Lower lobe of right lung (tissue), 2 donors: ENCODE measurements at places on chromosomes 13 and 19.

DNA sequence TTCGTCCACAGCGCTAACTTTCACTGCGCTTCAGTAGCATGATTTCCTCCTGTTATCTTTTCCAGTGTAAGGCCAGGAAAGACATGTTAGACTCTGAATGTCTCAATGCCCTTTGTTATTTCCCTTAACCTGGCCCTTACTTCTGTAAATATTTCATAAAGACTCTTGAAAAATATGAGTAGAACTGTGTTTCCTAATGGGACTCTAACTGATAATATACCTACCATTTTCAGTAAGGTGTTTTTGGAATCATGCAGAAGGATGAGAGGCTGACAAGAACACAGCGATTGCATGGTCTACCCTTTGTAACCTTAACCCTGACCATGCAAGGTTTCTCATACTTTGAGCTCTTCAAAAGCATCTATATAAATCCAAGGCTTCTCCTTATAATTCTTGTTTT lies 550.1 kb downstream of the SLITRK6 start:
- H3K4me1 ChIP-seq = no peaks in the 10 kb centered on the region
- no peaks in the 10 kb centered on the region for H3K27me3 ChIP-seq
- no peak overlapping the region for H3K27ac ChIP-seq

- no peak for DNase-seq
- no peak overlapping the region for H3K4me3 ChIP-seq
- H3K36me3 ChIP-seq = no peaks in the 10 kb centered on the region
- H3K4me1 ChIP-seq = peaks cover 5% of the 10 kb centered on the region
- H3K27ac ChIP-seq = no peak overlapping the region
Observed at GRCh38 chr13:111895896-111896821, 170.8 kb upstream of the SOX1 start.

DNA sequence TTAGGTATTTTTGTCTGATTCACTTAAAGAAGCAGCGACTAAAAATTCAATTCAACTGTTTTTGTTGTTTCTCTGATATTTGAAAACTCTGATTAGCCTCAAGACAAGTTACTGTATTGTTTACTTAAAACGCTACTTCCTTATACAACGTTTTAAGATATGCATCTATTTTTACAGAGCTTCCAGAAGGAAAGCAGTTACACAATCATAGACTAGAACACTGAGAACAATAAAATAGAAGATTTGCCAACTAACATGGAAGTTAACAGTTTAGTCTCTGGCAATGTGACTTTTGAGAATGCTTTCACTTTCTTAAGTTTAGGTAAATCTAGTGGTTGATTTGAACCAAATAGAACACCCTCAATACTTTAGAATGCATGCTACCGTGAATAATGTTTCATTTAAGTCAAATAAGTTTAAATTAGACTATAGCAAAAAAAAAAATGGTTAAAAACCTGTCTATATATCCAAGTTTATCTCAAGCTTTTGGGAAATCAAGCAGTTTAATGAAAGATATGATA lies 614.8 kb downstream of the DACH1 start:
- H3K27me3 ChIP-seq = no peaks in the 10 kb centered on the region
- no peak overlapping the region for H3K27ac ChIP-seq
- no peaks in the 10 kb centered on the region for H3K4me1 ChIP-seq
- no peak overlapping the region for H3K4me3 ChIP-seq

DNA sequence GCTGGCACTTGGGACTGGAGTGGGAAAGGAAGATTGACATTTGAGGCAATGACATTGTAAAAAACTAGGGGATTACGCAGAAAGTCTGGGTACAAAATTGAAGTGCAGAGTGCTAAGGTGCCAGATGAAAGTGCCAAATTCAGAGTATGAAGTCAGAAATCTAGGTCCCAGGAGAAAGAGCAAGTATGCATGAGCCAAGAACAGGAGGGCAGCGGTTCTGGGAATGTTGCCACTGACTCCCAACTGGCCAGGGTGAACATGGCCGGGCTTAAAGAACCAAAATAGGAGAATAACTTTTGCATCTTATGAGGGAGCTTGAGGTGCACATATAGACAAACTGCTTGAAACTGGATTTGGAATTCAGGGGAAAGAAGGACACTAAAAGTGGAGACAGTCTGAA lies 495.8 kb upstream of the KLF12 start:
- H3K27ac ChIP-seq = no peak overlapping the region
- no peak for DNase-seq
- H3K4me3 ChIP-seq = no peak overlapping the region
- no peaks in the 10 kb centered on the region for H3K27me3 ChIP-seq
- H3K36me3 ChIP-seq = no peaks in the 10 kb centered on the region

DNA sequence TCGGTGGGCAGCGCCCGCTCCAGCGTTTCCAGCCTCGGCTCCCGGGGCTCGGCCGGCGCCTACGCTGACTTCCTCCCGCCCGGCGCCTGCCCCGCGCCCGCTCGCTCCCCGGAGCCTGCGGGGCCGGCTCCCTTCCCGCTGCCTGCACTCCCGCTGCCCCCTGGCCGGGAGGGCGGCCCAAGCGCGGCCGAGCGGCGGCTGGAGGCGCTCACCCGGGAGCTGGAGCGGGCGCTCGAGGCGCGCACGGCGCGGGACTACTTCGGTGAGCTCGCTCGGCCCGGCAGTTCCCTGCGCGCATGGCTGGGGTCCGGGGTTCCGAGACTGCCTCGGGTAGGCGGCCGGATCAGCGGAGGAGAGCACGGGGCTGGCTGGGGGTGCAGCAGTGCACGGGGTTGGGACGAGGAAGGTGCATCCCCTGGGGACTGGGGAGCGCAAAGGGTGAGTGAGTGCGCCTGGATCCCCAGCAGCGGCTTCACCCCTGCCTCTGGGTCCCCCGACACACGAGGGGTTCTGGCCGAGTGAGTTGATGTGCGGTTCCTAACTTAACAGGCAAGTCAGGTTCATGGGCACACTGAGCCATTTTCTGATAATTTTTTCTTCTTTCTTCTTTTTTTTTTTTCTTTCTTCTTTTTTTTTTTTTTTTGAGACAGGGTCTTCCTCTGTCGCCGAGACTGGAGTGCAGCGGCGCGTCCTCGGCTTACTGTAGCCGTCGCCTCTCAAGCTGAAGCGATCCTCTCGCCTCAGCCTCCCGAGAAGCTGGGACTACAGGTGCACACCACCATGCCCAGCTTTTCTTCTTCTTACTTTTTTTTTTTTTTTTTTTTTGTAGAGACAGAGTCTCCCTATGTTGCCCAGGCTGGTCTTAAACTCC lies 1.1 kb downstream of the WTIP start:
- H3K27ac ChIP-seq = peak overlapping the region; percentile 60
- H3K4me3 ChIP-seq = peak overlapping the region; percentile 70
- peaks cover 11% of the 10 kb centered on the region for H3K27me3 ChIP-seq
- peaks cover 18% of the 10 kb centered on the region for H3K4me1 ChIP-seq
- H3K36me3 ChIP-seq = no peaks in the 10 kb centered on the region
- DNase-seq = no peak

GRCh38 chr13:21872795-21873194 lies 201.9 kb downstream of the FGF9 start:
- H3K27ac ChIP-seq = no peak overlapping the region
- DNase-seq = no peak

DNA sequence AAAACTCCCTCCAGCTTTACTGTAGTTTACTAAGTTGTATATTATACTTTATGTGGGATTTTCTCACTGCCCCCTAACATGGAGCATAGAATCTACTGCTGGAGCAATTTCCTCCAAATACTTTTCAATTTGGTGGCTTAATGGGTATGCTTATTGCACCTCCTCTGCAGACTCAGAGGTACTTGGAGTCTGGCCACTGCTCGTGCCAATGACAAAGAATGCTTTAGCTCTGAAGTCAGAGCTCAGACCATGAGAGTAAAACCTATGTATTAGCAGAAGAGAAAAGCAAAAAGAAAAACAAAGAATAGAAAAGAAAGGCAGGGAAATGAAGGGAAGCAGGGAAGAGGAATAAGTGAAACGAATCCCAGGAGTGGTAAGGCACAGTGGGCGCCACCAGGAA lies 71.9 kb downstream of the SUCLA2 start:
- no peak for DNase-seq
- no peak overlapping the region for H3K4me3 ChIP-seq
- H3K4me1 ChIP-seq = no peaks in the 10 kb centered on the region
- H3K27me3 ChIP-seq = no peaks in the 10 kb centered on the region

DNA sequence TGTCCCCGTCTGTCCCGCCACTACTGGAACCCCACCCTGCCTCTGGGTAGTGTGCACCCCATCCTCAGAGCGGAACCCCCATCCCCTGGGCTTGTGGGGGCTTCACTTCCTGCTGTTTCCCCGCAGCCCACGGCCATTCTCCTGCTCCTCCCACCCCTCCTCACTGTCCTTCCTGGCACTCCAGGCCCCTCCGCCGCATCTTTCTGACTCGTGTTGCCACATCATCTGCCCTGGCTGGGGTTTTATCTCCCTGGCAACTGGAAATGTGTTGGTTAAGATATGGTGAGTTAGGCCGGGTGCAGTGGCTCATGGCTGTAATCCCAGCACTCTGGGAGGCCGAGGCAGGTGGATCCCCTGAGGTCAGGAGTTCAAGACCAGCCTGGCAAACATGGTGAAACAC lies 37.3 kb downstream of the KDM4B start:
- no peak overlapping the region for H3K4me3 ChIP-seq
- H3K36me3 ChIP-seq = no peaks in the 10 kb centered on the region
- H3K27me3 ChIP-seq = no peaks in the 10 kb centered on the region
- DNase-seq = no peak

GRCh38 chr19:10718205-10719196 lies 622 bp downstream of the DNM2 start:
- H3K27me3 ChIP-seq = no peaks in the 10 kb centered on the region
- DNase-seq = peak; percentile 76
- H3K4me3 ChIP-seq = peak overlapping the region; percentile 99
- H3K4me1 ChIP-seq = peaks cover 53% of the 10 kb centered on the region

DNA sequence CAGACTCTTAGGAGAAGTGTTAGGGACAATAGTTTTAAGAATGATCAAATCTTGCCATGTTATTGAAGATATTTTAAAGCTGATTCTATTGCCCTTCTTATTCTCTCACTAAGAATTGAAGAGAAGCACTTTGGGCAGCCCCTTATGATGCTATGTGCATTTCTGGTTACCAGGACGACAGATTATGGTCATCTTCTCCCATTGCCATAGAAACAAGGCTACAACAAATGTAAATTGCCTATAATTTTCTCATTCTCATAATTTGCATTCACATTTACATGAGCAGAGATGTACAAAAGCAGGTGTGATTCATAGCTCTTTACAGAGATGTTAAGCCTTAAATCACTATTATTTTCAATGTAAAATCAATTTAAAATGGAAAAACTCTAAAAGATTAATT lies 137.3 kb upstream of the PCDH9 start:
- DNase-seq = no peak
- no peak overlapping the region for H3K4me3 ChIP-seq
- no peaks in the 10 kb centered on the region for H3K4me1 ChIP-seq
- no peaks in the 10 kb centered on the region for H3K27me3 ChIP-seq
- no peaks in the 10 kb centered on the region for H3K36me3 ChIP-seq

DNA sequence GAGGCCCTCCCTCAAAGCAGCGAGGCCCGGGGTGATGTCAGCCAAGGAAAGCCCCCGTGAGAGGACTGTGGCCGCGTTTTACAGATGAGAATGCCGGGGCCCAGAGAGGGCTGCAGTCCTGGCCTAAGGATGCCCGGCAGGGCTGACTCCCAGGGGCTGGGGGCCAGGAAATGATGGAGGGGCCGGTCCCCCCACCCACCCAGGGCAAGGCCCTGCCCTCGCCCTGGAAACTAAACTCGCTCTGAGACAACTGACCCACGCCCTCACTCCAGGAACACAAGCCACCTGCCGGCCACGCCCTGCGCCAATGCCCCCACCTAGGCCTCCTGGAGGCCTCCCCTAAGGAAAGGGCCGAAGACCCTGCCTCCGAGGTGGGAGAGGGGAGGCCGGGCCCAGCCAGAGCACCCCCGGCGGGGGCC lies 7.2 kb downstream of the ZBTB7A start:
- H3K4me1 ChIP-seq = peaks cover 75% of the 10 kb centered on the region
- peaks cover 18% of the 10 kb centered on the region for H3K36me3 ChIP-seq
- DNase-seq = no peak
- peak overlapping the region; percentile 94 for H3K27ac ChIP-seq

GRCh38 chr19:480016-480855 lies 16.1 kb upstream of the MADCAM1 start:
- H3K27me3 ChIP-seq = peaks cover 10% of the 10 kb centered on the region
- H3K4me3 ChIP-seq = peak overlapping the region; percentile 35
- peak overlapping the region; percentile 37 for H3K27ac ChIP-seq
- H3K4me1 ChIP-seq = peaks cover 7% of the 10 kb centered on the region
- H3K36me3 ChIP-seq = no peaks in the 10 kb centered on the region

DNA sequence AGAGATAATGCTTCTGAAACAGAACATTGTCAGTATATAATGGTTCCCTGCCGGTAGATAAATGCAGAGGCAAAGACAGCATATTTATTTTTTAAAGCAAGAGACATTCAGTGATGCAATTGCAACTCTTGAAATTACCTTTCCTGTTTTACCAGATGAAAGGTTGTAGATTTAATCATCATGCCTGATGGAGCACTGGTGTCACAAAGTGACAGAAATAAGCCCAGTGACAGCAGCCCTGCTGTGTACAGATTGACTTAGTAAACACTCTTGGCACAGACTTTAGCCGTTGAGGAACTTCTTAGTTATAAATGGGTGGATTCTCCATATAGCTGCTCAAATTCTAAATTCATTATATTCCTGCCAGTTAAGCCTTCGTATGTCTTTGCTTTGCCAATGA lies 172.5 kb downstream of the ITGBL1 start:
- peaks cover 8% of the 10 kb centered on the region for H3K4me1 ChIP-seq
- H3K27ac ChIP-seq = no peak overlapping the region

DNA sequence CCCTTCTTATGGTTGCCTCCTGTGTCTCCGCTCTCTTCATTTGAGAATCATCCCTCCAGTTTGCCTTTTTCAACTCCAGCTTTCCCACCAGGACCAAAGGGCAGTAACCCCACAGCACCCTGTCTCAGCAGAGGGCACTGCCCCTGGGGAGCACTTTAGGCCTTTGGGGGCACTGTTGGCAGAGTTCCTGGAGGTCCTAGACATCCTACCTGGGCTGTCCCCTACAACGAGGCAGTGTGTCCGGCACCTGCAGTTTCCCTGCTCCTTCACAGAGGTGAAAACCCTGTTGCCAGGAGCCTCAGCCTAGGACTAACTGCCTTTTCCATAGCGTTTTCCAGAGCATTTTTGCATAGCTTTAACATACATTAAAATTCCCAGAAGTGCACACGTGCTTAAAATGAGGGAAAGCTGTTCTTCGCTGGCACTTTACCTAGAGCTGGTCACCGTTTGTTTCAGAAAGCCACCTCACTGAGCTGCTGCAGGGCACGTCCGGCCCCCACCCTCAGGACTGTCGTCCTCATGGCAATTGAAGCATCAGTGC lies 234.9 kb downstream of the TEX29 start:
- H3K27me3 ChIP-seq = peaks cover 17% of the 10 kb centered on the region
- no peak for DNase-seq
- H3K4me3 ChIP-seq = no peak overlapping the region
- H3K27ac ChIP-seq = no peak overlapping the region

DNA sequence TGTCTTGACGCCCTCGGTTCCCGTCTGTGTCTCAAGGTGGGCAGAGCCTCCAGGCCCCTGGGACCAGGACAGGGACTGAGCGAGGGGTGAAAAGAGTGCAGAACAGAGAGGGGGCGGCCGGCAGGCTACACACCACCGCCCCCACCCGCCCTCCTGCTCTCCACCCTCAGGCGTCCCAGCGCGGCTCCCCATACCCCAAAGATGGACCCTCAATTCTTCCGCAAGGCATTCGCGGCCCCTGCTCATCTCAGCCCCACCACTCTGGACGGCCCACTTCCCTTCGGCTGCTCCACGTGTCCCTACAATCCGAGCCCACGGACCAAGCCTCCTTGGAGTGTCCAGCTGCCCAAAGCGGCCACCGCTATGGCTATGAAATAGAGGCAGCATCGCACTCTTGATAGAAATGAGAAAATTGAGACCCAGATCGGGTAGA lies 1.8 kb downstream of the KLF16 start:
- peaks cover 66% of the 10 kb centered on the region for H3K4me1 ChIP-seq
- DNase-seq = no peak
- H3K36me3 ChIP-seq = no peaks in the 10 kb centered on the region
- peak overlapping the region; percentile 72 for H3K4me3 ChIP-seq
- no peak overlapping the region for H3K27ac ChIP-seq
